Breast epithelium (tissue), 4 donors: ENCODE measurements at places on chromosomes 12 and 14. TPM values are rescaled to one million over a fixed set of nuclear protein-coding genes. Genes with fewer than 3 reads are reported as not detected.
A peak's percentile ranks its signal among the peaks of the same experiment; 100 is the strongest.

- H3K4me3 ChIP-seq, result no peak overlapping the region
- H3K27me3 ChIP-seq, result no peaks in the 10 kb centered on the region
- DNase-seq, result no peak
- no peaks in the 10 kb centered on the region for H3K4me1 ChIP-seq
- no peak overlapping the region for H3K27ac ChIP-seq
Observed at GRCh38 chr12:111355201-111355925, 13.5 kb downstream of the PHETA1 start.

Gene TMEM179
- total RNA-seq, result not detected

GRCh38 chr12:79155683-79156082, 291.1 kb downstream of the SYT1 start:
- H3K27ac ChIP-seq, result no peak overlapping the region

Gene SDR9C7
- not detected for total RNA-seq

DNA sequence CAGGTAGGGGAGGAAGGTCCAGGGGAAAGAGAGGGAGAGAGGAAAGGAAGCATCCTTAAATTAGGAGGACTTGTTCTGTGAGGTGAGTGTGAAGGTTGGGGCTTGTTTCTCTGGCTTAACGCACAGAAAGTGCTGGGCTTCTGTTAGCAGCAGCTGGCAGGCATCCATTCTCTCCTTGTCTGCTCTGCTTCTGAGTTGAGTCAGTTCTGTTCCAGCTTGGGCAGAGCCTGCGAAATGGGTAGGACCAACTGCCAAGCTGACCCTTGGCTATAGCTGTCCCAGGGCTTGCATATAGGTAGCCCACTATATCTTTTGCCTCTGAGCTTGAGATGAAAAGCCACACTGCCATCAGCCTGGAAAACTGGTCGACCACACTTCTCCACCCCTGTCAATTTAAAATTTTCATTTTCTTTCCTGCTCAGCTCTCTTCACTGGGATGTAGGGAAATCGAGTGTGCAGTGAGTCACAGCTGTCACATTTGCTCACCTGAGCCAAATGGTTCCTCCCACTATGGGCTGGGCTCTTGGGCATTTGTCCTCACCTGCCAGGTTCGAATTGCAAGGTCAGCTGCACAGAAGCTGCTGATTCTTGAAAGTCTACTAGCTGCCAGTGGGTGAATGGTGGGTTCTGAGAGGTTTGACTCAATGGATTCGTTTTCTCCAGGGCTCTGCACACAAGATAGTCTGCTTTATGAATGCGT, 256.4 kb upstream of the PWP1 start:
- no peak overlapping the region for H3K4me3 ChIP-seq
- DNase-seq, result peak; percentile 26
- H3K4me1 ChIP-seq, result no peaks in the 10 kb centered on the region
- H3K27me3 ChIP-seq, result no peaks in the 10 kb centered on the region
- no peaks in the 10 kb centered on the region for H3K36me3 ChIP-seq

DNA sequence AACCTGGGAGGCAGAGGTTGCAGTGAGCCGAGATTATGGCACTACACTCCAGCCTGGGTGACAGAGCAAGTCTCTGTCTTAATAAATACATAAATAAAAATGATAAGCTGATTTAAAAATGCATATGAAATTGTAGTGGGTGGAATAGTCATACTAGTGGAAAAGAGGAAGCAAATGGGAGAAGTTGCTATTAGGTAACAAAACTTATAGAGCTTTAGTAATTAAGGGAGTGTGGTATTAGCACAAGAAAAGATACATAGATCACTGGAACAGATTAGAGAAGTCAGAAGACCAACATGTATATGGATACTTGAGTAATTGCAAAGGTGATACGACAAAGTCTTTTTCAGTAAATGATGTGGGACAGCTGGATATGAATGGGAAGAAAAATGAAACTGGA, 26.5 kb downstream of the TECPR2 start:
- no peak for DNase-seq
- H3K27me3 ChIP-seq, result no peaks in the 10 kb centered on the region
- H3K4me1 ChIP-seq, result peaks cover 7% of the 10 kb centered on the region
- H3K27ac ChIP-seq, result peak overlapping the region; percentile 81

DNA sequence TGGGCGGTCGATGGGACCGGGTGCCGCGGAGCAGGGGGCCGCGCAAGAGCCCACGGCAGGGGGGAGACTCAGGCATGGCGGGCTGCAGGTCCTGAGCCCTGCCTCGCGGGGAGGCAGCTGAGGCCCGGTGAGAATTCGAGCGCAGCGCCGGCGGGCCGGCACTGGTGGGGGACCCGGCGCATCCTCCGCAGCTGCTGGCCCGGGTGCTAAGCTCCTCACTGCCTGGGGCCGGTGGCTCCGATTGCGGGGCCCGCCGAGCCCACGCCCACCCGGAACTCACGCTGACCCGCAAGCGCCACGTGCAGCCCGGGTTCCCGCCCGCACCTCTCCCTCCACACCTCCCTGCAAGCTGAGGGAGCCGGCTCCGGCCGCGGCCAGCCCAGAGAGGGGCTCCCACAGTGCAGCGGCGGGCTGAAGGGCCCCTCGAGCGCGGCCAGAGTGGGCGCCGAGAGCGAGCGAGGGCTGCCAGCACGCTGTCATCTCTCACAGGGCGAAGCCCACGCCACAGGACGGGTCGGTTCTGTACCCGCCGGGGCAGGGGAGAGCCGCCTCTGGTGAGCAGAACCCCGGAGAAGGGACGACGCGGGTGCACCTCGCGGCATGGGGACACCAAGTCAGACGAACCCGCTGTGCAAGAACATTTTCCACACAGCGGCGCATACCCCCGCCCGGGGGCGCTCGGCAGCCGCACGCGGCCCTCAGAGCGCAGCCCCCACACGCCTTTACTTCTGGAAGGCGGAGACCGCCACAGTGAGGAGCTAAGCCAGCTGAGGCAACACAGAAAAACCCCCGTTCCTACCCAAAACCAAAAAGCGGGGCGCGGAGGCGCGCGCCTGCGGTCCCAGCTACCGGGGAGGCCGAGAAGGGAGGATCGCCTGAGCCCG, 1.2 kb upstream of the SIVA1 start:
- no peaks in the 10 kb centered on the region for H3K27me3 ChIP-seq
- H3K4me3 ChIP-seq, result peak overlapping the region; percentile 97
- H3K27ac ChIP-seq, result peak overlapping the region; percentile 89
- H3K4me1 ChIP-seq, result peaks cover 9% of the 10 kb centered on the region

- H3K4me1 ChIP-seq, result no peaks in the 10 kb centered on the region
- H3K27me3 ChIP-seq, result no peaks in the 10 kb centered on the region
- no peaks in the 10 kb centered on the region for H3K36me3 ChIP-seq
Observed at GRCh38 chr14:75141967-75142366, 15.1 kb upstream of the NEK9 start.

DNA sequence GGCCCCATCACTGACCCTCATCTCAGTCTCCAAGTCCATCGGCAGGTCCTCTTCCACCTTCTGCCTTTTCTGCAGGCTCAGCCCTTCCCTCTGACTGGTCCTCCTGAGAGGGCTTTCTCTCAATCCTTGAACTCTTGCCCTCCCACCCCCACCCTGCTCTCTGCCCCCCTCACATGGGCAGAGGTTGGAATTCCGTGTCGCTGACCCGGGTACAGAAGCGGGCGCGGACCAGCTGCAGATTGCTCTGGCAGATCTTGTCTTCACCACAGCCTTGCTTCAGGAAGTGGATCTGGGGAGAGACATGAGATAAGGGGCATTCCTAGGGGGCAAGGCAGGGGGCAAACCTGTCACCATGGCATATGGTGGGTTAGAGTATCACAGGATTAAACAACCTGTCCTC, 12.4 kb downstream of the ITGA7 start:
- no peak overlapping the region for H3K27ac ChIP-seq
- H3K36me3 ChIP-seq, result no peaks in the 10 kb centered on the region
- no peak overlapping the region for H3K4me3 ChIP-seq
- no peaks in the 10 kb centered on the region for H3K27me3 ChIP-seq
- H3K4me1 ChIP-seq, result no peaks in the 10 kb centered on the region

- no peak overlapping the region for H3K27ac ChIP-seq
- no peaks in the 10 kb centered on the region for H3K4me1 ChIP-seq
- H3K4me3 ChIP-seq, result no peak overlapping the region
- DNase-seq, result peak; percentile 24
Observed at GRCh38 chr14:99179946-99180345, 92.1 kb downstream of the BCL11B start.

DNA sequence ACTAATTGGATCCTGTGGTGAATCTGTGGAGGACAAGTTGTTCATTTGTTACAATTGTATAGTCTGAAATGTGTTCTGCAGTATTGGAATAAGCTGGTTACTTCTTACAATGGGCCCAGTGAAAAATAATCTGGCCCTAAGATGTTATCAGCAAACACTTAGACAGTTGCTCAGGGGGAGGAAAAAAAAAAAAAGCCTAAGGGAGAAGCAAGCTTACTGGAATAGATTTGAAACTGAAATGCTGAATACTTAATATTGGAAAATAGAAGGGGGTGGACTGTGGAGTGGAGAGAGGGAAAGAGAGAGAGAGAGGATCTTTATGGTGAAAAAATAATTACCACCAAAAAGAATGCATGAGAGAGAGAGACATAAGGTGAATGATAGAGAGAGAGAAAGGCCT, 4.0 kb downstream of the FOXG1 start:
- H3K27me3 ChIP-seq, result peaks cover 6% of the 10 kb centered on the region
- no peak for DNase-seq
- H3K4me1 ChIP-seq, result no peaks in the 10 kb centered on the region
- H3K4me3 ChIP-seq, result no peak overlapping the region

- no peak overlapping the region for H3K27ac ChIP-seq
- peaks cover 3% of the 10 kb centered on the region for H3K27me3 ChIP-seq
- no peak for DNase-seq
- H3K36me3 ChIP-seq, result no peaks in the 10 kb centered on the region
- no peak overlapping the region for H3K4me3 ChIP-seq
Observed at GRCh38 chr14:97359341-97359740, 562.2 kb downstream of the VRK1 start.

DNA sequence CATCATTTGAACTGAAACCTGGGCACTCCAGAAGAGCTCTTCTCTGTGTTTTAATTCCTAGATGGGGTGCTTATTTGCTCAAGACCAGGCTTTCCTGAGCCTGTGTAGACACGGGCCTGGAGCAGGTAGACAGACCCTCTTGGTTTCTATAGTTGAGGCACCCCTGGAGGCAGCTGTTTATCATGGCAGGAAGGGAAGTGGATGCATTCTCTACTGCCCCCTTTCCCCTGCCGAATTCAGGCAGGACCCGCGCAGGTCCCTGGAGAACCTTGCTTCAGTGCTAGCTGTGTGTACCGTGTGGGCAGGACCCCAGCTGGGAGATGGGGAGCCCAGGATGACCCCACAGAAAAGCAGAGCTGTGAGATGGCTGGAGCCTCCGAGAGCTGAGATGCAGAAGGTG, 6.0 kb downstream of the CACNA1C start:
- no peak overlapping the region for H3K27ac ChIP-seq
- DNase-seq, result no peak
- H3K4me3 ChIP-seq, result no peak overlapping the region
- no peaks in the 10 kb centered on the region for H3K4me1 ChIP-seq
- no peaks in the 10 kb centered on the region for H3K27me3 ChIP-seq

DNA sequence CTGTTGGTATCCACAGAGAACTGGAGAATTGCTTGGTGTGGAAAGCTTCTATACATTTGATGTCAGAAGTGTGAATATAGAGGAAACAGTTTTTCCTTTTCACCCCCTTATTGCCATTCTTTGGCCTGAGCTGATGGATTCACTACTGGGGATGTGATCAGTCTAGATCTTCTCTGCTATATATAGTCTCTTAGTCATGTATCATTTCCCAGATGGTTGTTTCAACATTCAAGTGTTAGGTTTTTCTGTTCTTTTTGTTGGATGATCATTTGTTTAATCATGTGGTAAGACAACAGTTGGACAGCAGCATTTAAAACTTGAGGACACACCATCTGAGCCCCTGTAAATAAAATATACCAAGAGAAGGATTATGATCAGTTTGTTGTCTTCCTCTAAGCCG, 29.6 kb downstream of the TMX1 start:
- H3K4me3 ChIP-seq, result no peak overlapping the region
- H3K36me3 ChIP-seq, result no peaks in the 10 kb centered on the region
- no peaks in the 10 kb centered on the region for H3K4me1 ChIP-seq
- no peaks in the 10 kb centered on the region for H3K27me3 ChIP-seq
- DNase-seq, result no peak
- H3K27ac ChIP-seq, result no peak overlapping the region

DNA sequence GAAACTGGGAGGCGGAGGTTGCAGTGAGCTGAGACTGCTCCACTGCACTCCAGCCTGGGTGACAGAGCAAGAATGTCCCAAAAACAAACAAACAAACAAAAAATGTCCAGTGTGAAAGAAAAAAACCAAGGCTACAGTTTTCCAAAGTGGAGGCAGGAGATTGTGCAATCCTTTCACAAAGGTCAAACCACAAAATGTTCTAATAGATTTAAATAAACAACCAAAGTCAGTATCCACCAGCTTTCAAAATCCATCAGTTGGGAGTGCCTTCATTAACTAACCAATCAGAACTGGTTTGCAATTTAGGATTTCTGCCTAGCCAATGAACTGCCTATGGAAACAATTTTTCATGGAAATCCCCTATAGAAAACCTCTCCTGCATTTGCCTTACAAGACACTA, 52.3 kb upstream of the TRIM9 start:
- no peaks in the 10 kb centered on the region for H3K4me1 ChIP-seq
- no peaks in the 10 kb centered on the region for H3K36me3 ChIP-seq
- H3K27me3 ChIP-seq, result no peaks in the 10 kb centered on the region
- no peak overlapping the region for H3K4me3 ChIP-seq
- no peak overlapping the region for H3K27ac ChIP-seq
- no peak for DNase-seq

DNA sequence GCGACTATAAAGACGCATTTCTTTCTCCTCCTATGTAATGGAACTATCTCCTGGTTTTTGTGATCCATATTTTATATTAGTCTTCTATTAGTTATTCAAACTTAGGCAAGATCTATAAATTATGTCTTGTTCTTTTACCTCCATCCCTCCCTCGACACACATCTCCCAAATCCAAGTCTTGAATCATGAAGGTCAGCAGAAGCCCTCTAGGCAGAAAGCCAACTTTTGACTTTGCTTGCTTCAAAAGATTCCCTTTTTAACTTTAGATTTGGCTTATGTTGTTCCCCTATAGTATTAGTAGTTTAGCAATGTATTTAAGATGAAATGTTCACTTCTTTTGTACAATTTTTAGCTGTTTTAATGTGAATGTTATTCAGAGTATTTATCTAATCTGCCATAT, 689.8 kb downstream of the SLC6A15 start:
- no peaks in the 10 kb centered on the region for H3K4me1 ChIP-seq
- H3K27ac ChIP-seq, result no peak overlapping the region
- H3K36me3 ChIP-seq, result peaks cover 3% of the 10 kb centered on the region
